ENCODE measurements at places on chromosomes 1 and 21.

DNA sequence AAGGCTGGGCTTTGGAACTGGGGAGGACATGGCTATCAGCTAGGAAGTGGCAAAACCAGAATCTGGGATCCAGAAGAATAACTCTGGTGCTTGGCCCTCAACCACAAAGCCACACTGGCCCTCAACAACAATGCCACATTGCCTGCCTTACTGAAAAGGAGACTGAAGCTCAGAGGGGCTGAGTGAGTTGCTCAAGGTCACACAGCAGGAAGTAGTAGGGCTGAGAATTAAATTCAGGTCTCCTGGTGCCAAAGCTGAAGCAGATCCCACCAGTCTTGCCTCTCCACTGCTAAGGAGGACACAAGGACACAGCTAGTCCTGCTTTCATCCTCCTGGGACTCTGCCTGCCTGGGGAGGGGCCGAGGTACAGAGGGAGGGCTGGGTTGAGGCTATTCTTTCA, 29.4 kb upstream of the STUM start:
- DNase-seq = no peak

- DNase-seq = no peak
Observed at GRCh38 chr1:78214334-78214733, 168.6 kb downstream of the GIPC2 start.

GRCh38 chr1:24438423-24438901, 22.9 kb downstream of the NIPAL3 start:
- no peak for DNase-seq

GRCh38 chr1:244191581-244191980, 140.5 kb downstream of the ZBTB18 start:
- DNase-seq = no peak

All from stimulated activated CD8-positive, alpha-beta memory T cell treated with anti-CD3 and anti-CD28 coated beads, Interleukin-15, amount 100 ng/mL, for 48 hours (primary cell).